Uterus (tissue), 4 donors: ENCODE measurements at places on chromosomes 6 and 20.

GRCh38 chr6:157614026-157614568, 208.9 kb upstream of the SNX9 start:
- no peak for DNase-seq

- peak; percentile 78 for DNase-seq
Measured at GRCh38 chr6:47242483-47243386, 67.0 kb downstream of the TNFRSF21 start.

DNA sequence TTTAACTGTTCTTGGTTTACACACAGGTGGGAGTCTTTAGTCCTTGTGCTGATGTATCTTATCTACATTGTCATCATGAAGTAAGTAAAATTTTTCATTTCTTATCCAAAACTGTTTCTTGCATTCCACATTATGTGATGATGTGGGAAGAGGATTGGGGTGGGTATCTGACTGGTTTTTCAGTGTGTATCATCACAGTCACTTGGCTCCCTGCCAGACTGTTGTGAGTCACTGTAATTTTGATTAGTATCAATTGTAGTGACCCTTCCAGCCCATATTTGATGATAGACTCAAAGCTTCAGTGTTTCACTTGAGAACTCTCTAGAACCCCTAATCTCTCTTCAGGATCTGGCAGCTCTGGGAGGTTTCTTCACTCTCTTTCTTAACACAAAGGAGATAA, 84.5 kb upstream of the RIN2 start:
- no peak for DNase-seq

GRCh38 chr20:34948030-34948429, 7.6 kb downstream of the GSS start:
- DNase-seq: no peak

- no peak for DNase-seq
Measured at GRCh38 chr6:154506991-154507898, 3.2 kb downstream of the CNKSR3 start.

- DNase-seq: peak; percentile 44
Measured at GRCh38 chr20:34907616-34908469, 31.4 kb downstream of the ACSS2 start.

DNA sequence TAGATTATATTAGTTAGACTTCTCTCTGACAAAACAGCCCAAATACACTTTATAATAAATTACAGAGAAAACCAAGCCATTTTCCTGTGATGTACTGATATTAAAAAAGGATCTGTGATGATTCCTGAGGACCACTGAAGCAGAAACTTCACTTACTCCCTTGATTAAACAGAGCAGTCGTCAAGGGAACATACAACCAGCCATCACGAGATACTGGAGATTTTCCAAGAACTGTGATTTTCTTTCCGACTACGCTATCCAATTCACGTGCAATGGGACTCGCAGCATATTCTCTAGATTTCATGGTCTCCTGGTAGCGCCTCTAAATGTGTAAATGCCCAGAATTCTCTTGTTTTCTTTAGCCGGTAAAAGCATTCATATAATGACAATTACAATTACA, 377.4 kb downstream of the PHF3 start:
- no peak for DNase-seq

DNA sequence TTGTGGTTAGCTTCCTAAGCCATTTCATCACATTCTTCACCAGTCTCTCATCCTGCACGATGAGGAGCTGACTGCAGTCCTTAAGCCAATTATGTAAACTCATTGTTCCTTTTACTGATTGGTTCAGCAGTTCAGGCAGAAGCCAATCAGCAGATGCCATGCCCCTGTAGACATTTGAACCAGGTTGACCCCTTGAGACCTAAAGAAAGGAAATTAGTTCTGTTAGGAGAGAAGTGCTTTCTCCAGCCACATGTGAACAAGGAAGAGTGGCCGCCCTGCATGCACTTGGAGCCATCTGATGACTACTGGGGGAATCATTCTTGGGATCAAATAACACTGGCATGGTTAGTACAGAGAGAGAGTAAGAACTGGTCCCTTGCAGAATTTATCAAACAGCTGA, 535.2 kb upstream of the ID4 start:
- DNase-seq: no peak
